ENCODE measurements at places on chromosomes 13 and 19.

- no peak for DNase-seq
These were observed 560 bp upstream of the FAM83E start for GRCh38 chr19:48615231-48616040.

GRCh38 chr19:50204811-50205675, 1.6 kb downstream of the MYH14 start:
- DNase-seq: no peak

DNA sequence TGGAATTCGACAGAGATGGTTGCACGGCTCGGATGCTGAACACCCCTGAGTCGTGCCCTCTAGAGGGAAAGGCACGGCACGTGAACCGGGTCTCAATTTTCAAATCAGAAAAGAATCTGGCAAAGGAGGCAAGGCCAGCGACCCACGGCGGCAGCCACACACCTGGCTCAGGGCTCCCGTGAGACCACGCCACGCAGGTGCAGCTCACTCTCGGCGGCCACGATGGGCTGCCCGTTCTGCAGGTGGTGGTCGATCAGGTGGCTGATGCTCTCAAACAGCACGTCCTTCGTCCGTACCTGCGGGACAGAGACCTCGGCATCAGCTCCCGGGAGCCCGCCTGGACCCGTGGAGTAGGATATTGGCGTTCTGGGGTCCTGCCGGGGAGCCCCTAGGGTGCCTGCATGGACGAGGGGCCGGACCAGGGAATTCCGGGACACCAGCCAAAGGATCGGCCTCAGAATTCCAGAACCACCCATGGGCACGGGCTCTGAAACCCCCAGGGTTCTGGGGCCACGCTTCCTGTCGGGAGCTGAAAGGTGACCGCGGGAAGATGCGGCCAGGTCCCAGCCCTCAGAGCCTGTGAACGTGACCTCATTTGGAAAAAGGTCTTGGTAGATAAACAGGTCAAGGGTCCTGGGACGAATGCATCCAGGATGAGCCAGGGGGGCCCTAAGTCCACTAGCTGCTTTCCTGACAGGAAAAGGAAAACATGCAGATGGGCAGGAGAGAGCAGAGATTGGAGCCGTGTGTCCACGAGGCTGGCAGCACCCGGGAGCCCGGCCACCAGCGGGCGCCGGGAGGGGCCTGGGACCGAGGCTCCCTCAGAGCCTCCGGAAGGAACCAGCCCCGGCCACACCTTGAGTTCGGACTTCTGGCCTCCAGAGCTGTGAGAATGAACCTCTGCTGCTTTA, 10.1 kb upstream of the C2CD4C start:
- DNase-seq: no peak

- no peak for DNase-seq
These were observed 6.9 kb upstream of the ZNF555 start for GRCh38 chr19:2834294-2834871.

DNA sequence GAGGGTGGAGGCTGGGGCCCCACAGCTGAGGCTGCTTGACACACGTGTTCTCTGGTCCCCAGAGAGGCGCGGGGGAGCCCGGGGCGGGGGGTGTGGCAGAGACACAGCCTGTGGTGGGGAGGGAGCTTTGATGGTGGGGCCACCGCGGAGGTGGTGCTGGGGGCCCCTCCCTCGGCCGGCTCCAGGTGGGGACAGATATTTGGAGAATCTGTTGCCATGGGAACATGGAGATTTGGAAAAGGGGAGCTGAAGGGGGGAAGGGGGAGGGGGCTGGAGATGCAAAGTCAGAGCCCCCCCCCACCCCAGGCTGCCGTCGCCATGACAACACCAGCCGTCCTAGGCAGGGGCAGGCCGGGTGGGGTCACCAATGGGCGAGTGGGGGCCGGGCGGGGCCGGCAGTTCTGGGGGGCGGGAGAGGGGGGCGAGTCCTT, 1.2 kb downstream of the PRKCG start:
- no peak for DNase-seq

GRCh38 chr13:106527445-106527801, 8.0 kb downstream of the EFNB2 start:
- DNase-seq: no peak

DNA sequence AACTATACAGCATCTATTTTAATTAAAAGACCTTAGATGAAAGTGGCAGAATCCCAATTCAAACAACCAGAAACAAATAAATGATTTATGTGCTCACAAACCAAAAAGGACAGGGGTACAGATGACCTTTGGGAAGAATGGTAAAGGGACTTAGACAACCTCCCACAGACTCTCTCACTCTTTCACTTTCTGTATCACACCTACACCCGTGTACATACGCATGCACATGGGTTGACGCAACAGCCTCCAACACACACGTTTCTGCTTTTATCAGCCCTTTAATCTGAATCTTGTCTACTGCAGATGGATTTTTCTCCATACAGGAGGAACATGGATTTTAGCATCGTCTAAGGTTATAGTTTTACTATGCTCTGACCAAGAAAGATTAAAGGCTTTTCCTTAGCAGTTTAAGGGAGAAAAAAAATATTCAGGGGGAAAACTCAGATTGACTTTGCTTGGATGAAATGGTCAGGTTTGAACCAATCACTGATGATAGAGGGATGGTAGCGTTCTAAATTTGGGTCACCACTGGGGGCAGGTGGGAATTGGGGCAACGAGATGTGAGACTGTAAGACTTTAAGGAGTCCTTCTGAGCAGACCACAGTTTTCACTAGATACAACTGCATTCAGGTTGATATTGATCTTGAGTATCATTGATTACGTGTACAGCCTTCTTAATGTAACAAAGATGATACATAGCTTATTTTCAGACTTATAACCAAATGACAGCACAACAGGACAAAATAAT, 166.1 kb downstream of the ITGBL1 start:
- DNase-seq: no peak

GRCh38 chr13:47549219-47549752, 451.8 kb downstream of the SUCLA2 start:
- DNase-seq: no peak

DNA sequence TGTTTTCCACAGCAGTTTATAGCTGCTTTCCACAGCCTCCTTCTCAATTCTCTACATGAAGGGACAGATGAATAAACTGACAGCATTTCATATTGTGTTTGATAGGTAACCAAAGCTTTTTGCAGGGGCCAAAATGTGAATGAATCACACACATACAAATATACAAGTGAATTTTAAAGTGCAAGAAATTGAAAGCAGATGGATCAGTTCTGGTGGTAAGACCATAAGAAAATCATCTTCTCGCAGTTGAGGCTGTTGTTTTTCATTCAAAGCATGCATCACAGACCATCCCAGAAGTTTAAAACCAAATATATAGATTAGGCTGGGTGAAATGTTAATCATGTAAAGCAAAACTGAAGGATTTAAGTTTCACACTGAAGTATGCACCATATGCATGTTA, 1569.4 kb downstream of the PCDH9 start:
- DNase-seq: peak; percentile 30

GRCh38 chr13:41603917-41604316, 146.6 kb downstream of the RGCC start:
- DNase-seq: no peak

GRCh38 chr13:30551189-30551588, 66.5 kb upstream of the USPL1 start:
- no peak for DNase-seq

DNA sequence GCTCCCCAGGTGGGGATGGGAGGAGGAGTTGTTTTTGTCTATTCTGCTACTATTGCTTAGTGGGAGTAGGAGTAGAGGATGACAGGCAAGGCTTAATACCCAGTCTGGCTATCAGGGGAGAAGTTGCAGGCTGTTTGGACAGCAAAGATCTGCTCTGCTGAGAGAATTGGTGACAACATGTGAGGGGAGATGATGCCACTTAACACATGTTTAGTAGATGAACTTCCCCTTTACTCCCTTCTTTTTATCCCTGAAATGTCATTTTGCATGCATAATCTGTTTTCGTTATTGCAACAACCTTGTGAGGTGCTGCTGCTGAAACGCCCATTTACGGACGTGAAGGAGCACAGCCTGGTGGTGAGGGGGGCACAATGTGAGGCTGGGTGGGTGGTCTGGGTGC, 3.0 kb upstream of the CYP4F12 start:
- DNase-seq: no peak

DNA sequence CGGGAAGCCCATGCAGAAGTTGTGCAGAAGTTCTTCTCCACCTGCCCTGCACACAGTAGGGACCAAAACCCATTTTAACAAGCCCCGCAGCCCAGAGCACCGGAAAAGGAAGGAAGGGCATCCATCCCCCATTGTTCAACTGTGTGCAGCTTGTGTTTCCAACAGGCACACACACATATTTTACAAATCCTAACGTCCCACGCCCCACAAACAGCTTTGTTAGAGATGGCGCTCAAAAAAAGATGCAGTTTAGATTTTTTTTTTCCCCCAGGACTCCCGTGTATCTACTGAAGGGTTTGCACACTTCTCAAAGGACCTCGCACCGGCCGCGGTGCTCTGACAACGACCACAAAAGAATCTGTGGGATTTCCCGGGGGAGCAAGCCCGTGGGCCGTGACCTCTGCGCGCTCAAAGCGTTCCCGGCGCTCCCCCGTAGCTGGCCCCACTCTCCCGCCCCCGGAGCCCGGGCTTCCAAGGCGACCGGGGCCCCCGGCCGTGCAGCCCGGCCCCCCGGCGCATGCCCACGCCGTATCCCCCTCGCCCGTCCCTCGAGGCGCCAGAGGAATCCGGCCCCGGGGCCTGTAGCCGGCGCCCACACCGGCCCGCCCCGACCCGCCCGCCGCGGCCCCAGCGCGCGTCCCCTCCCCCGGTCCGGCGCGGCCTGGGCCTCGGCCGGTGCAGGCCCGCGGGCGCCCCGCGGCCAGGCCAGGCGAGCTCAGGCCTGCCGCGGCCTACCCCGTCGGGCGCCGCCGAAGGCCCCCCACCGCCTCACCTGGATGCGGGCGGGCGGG, 523 bp downstream of the ELAVL1 start:
- no peak for DNase-seq

DNA sequence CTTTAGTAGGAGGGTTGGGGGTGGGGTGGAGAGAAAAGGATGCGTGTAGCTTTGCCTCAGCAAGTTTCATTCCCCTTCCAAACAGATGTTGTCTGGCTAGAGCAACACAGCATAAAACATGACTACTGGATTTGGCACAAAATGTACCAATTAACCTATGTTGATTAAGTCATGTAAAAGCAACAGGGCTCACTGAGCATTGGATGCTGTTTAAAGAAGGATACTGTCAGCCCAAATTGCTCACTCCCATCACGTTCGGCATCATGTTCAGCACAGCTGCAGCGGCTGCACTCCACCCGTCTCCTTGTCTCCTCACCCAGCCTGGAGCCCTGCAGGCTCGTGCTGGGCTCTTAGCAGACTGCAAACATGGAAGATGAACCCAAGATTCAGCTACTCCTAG, 77.5 kb downstream of the DLEU7 start:
- no peak for DNase-seq

DNA sequence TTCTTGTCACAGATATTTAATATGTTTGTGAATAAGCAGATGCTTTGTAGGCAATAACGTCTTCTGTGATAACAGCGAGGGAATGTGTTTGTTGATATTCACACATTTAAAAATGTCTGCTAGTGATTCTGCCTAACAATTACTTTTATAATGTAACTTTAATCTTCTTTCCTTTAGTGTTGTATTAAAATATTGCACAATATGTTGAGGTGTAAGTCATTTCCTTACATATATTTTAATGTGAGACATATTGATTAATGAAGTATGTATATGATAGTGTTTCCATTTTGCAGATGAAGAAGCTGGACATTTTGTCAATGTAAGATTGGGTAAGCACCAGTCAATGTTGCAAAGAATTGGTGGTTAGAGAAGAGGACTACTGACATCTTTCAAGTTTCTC, 324.4 kb downstream of the SLITRK1 start:
- DNase-seq: no peak

- no peak for DNase-seq
These were observed 18.4 kb upstream of the ITM2B start for GRCh38 chr13:48214519-48215121.

DNA sequence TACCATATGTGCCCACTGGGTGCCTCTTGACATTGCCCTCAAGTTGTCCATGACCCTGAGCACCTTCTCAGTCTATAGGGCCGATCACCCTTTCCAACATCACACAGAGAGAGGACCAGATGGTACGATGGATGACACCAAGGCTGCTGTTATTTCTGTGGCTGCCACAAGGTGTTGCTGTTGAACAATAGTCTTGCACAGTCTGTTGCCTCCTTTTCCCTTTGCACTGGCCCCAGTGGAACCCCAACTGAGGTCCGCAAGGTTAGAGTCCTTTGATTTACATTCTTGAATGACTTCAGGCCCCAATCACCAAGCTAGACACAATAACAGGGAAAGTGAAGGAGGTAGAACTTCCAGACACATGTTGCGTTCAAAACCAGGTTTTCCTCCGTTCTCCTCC, 52.0 kb downstream of the TINCR start:
- no peak for DNase-seq

GRCh38 chr13:51674276-51674675, 90.0 kb downstream of the WDFY2 start:
- no peak for DNase-seq

GRCh38 chr13:19587635-19588300, 26.4 kb upstream of the TPTE2 start:
- DNase-seq: no peak

DNA sequence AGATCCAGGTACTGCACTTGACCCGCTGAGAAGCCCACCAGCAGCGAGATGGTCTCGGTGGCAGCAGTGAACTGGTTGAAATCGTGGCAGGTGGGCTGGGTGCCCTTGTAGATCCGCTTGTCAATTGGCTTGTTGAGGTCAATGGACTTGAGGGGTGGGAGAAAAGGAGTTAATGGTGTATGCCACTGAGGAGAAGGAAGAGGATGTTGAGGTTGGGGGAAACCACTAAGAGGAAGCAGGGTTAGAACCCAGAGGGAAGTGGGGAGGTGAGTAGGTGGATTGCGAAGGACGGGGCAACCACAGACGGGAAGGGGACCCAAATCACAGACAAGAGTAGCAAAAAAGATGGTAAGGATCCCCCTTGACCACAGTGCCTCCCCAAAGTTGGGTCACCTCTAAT, 1.7 kb downstream of the DMWD start:
- no peak for DNase-seq

GRCh38 chr13:71312923-71313322, 554.1 kb downstream of the DACH1 start:
- DNase-seq: no peak

DNA sequence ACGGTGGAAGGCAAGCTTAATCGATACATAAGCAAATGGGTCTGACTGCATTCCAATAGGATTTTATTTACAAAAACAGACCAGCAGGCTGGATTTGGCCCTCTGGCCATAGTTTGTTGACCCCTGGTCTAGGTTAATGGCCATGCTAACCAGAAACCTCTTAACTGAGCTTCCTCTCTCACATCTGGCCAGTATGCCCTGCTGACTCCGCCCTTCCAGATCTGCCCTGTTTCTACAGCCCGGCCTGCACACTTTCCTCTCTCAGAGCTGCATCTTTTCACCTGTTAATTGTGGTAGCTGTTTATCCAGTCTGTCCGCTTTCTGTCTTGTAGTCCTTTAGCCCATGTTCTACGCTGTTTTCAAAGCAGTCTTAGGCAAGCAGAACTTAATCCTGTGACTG, 25.6 kb downstream of the EDNRB start:
- DNase-seq: no peak

DNA sequence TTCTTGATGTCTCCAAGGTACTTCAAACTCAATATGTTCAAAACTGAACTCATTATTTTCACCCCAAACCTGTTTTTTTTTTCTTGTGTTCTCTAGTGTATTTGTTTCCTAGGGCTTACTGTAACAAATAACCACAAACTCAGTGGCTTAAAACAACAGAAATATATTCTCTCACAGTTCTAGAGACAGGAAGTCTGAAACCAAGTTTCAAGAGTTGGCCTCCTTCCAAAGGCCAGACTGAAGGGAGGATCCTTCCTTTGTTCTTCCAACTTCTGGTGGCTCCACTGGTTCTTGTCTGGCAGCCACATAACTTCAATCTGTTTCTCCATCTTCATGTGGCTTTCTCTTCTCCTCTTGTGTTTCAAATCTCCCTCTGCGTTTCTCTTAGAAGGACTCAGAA, 62.0 kb upstream of the PDCD5 start:
- DNase-seq: no peak
